Activated T-helper 1 cell treated with Interleukin-2 at 50 U/mL for 16 hours (primary cell): ENCODE measurements at places on chromosomes 11 and 22.
A peak's percentile ranks its signal among the peaks of the same experiment; 100 is the strongest.

- DNase-seq = no peak
Observed at GRCh38 chr11:85918910-85919794, 64.0 kb downstream of the CCDC83 start.

DNA sequence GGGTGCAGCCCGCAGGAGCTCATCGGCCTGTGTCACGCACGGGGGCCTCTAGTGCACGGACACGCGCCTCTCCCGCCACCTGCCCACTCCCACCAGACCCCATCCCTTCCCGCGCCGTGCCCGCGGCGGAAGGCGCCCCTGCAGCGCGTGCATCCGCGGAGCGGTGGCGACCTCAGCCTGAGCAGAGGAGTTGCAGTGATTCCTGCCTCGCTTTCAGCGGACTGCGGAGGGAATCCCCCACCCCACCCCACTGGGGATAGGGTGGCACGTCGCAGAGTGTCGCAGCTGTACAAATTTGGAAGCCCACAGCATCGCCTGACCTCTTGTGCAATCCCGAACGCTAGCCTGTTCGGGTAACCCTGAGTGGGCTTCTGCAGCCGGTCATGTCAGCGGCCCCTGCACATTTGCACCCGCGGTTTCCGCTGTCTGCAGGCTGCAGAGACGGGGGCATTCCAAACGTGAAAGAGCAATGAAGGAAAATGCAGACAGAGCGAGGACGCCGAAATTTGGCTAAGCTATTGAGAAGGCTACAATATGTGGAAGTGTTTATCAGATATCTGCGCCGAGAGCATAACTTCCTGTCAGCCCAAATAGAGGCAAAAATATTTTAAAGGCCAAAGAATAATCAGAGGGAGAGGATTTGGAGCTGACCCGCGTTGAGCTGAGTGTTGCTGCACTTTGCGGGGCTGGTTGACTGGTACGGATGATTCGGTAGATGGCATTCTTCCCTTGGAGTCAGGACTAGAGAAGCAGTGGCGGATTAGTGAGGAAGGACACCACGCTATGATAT, 617 bp upstream of the ARHGAP20 start:
- no peak for DNase-seq

DNA sequence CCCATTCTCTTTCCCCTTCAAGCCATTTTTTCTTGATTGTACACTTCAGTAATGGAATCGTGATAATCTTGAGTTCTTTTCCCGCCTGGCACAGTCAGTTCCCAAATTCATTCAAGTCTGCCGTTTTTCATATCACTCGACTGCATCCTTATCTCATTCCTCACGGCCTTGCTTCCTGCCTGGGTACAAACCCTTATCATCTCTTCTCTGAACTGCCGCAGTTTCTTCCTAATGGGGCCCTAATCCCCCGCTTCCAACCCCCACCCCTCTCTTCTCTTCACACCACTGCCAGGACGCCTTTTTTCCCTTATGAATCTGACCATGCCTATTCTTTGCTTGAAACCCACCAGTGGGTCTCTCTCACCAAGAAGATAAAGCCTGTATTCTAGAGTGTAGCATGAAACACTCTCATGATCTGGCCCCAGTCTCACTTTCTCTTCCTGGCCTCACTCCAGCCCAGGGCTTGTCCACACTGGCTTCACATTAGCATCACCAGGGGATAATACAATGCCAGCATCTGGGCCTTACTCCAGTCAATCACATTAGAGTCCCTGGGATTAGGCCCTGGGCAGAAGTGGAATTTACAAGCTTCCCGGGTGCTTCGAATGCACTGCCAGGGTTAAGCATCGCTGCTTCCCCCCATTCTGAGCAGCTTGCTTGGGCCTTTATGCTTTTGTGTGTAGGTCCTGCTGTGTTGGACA, 102.1 kb downstream of the FBXO7 start:
- DNase-seq = no peak

DNA sequence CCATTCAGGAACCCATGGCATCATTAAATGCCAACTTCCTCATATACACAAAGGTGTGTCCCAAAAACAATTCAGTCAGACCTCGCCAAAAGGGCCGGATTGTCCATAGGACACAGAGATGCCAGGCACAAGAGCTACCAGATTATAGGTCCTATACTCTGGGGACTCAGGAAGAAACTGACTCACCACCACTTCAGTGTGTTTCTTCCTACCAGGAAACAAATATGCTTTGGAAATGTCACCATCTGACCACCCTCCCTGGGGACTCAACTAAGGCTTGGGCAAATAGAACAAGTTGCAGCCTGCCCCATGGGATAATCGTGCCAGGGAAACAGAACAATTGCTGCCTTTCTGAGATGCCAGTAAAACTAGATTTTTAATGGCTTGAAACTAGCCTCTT, 11.7 kb downstream of the POU2AF3 start:
- no peak for DNase-seq

- no peak for DNase-seq
Observed at GRCh38 chr22:23183061-23183698, 2.9 kb downstream of the BCR start.

GRCh38 chr11:41175304-41175972, 284.0 kb downstream of the LRRC4C start:
- DNase-seq = no peak

DNA sequence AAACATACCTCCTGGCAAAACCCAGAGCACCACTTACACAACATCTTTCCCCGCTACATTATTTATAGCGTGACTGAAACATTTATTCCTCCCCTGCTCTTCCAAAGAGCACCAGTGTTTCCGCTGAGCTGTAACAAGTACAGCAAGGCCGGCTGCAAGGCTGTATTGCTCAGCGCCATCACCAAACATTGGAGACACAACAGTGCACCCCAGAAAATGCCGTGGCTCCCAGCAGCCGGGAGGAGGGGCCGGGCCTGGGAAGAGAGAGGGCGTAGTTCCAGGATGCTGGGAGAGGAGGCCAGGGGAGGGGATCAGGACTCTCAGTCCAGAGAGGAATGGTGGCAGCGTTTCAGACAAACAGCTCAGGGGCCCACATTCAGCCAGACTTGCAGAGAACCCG, 133.2 kb downstream of the DSCAML1 start:
- DNase-seq = no peak

DNA sequence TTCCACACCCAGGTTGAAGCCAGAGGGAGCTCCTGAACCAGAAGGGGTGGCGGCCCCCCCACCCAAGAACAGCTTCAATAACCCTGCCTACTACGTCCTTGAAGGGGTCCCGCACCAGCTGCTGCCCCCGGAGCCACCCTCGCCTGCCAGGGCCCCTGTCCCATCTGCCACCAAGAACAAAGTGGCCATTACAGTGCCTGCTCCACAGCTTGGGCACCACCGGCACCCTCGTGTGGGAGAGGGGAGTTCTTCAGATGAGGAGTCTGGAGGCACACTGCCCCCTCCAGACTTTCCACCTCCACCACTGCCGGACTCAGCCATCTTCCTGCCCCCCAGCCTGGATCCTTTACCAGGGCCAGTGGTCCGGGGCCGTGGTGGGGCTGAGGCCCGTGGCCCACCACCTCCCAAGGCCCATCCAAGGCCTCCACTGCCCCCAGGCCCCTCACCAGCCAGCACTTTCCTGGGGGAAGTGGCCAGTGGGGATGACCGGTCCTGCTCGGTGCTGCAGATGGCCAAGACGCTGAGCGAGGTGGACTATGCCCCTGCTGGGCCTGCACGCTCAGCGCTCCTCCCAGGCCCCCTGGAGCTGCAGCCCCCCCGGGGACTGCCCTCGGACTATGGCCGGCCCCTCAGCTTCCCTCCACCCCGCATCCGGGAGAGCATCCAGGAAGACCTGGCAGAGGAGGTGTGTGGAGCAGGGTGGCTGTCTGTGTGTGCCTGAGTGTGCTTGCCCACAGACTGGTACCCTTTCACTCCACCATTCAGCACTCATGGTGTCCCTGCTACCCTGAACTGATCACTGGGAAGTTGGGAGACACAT, 6.7 kb downstream of the PHOX2A start:
- no peak for DNase-seq

GRCh38 chr11:12213883-12214282, 103.5 kb downstream of the MICAL2 start:
- DNase-seq = no peak

DNA sequence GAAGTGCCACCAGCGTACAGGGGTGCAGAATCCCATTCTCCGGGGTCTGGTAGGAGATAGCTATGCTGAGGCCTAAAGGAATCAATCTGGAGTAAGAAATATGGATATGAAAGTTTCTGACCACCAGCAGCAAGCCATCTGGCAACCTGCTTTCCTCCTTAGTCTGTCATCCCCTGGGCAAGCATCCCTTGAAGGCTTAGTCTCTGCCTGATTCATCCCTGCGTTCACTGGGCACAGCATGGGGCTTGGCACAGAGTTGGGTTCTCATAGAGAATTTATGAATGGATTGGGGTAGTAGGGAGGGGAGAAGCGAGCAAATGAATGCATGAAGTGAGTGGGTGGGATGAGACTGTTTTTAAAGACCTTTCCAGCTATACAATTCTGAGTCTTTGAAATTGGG, 85.8 kb upstream of the NARS2 start:
- no peak for DNase-seq

DNA sequence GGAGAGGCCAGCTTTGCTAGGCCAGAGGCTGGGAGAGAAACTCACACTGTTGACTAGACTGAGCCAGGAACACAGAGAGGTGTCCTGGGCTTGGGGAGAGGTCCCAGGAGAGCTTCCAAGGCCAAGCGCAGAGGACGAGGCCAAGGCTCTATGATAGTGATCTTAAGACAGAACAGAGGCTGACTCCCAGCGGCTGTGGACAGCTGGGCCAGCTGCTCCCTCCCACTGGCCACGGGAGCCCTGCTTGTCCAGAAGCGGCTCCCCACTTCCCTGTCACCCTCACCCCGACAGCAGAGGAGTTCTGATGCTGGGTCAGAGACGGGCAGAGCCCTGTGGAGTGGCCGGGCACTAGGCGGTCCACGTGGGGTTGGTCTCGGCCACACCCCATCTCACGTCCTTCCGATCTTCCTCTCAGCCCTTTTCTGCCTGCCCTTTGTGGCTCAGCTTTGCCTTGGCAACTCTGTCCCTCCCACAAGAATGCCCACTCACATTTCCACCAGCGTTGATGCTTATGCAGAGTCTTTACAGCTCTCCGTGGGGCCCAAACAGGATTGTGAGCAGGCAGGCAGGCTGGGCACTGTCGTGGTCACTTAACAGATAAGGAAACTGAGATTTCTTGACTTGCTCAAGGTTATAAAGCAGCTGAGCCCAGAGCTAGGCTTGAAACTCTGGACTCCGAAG, 68.2 kb downstream of the FBXO7 start:
- no peak for DNase-seq

DNA sequence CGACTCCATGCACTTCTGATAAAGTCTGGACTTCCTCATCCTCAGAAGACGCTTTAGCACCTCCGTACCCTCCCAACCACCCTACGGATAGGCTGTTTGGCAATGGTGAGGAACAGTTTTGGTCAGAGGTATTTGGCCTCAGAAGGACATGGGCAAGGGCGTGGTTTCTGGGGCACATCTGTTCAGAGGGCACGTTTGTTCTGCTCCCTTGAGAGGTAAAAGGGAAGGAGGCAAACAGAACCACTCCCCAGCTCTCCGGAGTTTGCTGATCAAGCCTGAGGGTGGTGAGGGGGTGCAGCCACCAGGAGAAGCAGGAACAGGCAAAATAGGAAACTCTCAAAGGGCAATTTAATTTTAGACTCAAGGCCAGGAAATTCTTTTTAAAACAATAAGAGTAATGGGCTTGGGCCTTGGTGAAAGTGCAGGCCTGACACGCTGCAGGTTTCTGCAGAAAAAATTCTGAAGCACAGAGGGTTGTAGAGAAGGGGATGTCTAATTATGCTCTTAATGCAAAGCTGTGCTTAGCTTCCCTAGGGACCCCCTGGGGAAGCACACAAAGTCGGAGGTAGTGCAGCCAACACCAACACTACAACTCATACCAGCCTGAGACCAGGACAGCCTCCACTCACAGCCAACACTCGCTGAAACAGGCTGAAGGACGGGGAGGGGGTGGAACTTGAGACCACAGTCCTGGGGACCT, 23.3 kb downstream of the ETS1 start:
- no peak for DNase-seq

GRCh38 chr11:70067591-70068341, 10.4 kb upstream of the ANO1 start:
- no peak for DNase-seq

- no peak for DNase-seq
Observed at GRCh38 chr22:28369854-28370253, 309.8 kb downstream of the TTC28 start.

- no peak for DNase-seq
Observed at GRCh38 chr11:55457641-55458040, 89.9 kb downstream of the OR4A15 start.

- peak; percentile 5 for DNase-seq
Observed at GRCh38 chr11:3056296-3057068, 741 bp downstream of the CARS1 start.

DNA sequence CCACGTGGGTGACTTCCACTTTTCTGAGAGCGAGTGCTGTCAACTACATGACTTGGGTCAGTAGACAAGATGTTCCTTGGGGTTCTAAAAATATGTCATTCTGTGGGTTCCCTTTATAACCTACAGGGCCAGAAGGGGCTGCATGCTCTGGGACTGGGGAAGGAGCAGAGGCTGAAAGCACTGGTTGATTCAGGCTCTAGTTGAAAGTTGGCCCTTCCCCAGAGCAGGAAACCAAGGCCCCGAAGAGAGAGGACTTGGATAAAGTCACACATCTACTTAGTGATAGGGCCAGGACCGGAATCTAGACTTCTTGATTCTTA, 9.9 kb downstream of the ADAMTS15 start:
- DNase-seq = no peak

- peak; percentile 22 for DNase-seq
Observed at GRCh38 chr11:129815596-129816461, at the start of gene TMEM45B. TMEM45B (plus strand) TSS chr11:129815848; CDS start chr11:129852483, 36,635 bp downstream.

- DNase-seq = no peak
Observed at GRCh38 chr11:119352857-119353260, 6.4 kb upstream of the MFRP start.

DNA sequence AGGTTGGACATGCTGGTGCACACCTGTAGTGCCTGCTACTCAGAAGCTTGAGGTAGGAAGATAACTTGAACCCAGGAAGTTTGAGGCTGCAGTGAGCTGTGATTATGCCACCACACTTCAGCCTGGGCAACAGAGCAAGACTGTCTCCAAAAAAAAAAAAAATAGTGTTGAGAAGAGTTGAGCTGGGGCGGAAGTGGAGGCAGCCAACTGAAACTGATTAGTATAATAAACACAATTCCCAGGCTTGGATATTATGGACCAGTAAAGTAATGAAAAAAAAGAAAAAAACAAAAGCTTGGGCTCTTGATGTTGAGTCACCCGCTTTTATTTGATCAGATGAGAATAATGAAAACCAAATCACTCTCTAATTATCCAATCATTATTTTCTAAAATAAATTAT, 21.0 kb downstream of the LDLRAD3 start:
- no peak for DNase-seq

DNA sequence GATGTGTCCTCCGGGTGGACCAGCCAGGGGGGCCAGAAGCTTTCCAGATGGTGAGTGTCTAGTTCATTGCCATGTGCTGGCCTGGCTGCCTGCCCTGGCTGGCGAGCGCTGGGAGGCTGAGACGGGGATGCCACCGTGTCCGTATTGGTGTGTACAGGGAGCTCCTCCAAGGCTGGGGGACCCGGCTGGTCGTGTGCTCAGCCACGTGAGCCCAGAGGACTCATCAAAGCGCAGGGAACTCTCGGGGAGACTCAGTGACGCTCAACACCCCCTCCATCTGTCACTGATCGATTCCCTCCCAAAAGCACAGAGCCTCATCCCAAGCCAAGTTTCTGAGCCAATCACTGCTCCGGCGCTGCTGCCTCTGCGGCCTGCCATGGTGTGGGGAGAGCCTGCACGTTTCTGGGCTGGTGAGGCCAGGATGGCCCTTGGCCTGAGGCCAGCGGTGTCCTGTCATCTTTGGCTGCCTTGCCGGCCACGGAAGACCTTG, 423.7 kb downstream of the SHANK2 start:
- no peak for DNase-seq
